ENCODE measurements at places on chromosomes 1 and 21.

GRCh38 chr21:35833991-35834390, 226.3 kb downstream of the SETD4 start:
- DNase-seq = no peak

- no peak for DNase-seq
These were observed 5.8 kb downstream of the ADORA3 start for GRCh38 chr1:111497592-111497991.

- no peak for DNase-seq
These were observed 32.1 kb downstream of the CACNA1S start for GRCh38 chr1:201080135-201080534.

- DNase-seq = no peak
These were observed 30.2 kb downstream of the TRAF5 start for GRCh38 chr1:211356723-211357407.

- no peak for DNase-seq
These were observed at the start of gene FAM3B for GRCh38 chr21:41316200-41317062. FAM3B (plus strand) TSS chr21:41316801; CDS start chr21:41316880, 79 bp downstream.

GRCh38 chr1:204282761-204283221, 69.0 kb upstream of the GOLT1A start:
- DNase-seq = no peak

- DNase-seq = no peak
These were observed 95.1 kb downstream of the BARHL2 start for GRCh38 chr1:90621986-90622385.

GRCh38 chr1:171610385-171610784, 11.7 kb upstream of the MYOCOS start:
- DNase-seq = no peak
